ENCODE measurements at places on chromosomes 3 and 15.

DNA sequence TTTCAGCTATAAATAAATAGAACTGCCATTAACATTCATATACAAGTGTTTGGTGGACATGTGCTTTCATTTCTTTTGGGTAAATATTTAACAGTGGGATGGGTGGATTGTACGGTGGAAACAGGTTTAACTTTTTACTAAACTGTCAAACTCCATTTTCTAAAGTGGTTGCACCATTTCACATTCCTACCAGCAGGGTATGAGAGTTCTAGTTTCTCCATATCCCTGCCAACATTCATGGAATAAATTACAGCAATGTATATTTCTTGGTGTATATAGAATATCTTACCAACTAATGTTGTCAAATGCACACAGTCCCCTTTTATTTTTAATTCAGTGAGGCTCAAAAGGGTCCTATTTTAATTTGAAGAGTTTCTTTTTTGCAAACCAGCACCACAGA is 71.3 kb upstream of the CTXND1 start:
- DNase-seq: no peak

DNA sequence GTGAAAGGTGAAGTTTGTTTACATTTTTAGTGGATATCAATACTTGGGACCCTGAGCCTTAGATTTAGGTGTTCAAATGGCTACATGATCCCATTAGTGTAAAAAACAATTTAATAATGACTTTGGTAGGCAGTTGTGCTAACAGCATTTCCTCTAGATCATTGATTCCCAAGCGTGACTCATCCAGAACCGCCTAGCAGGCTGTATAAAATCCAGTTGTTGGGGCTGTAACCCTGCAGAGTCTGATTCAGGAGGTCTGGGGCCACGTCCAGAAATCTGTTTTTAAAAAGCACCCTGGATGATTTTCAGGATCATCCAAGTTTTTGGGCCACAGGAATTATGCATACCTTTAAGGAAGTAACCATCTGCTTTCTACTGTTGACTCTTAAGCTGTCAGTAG is 156.4 kb downstream of the TP63 start:
- DNase-seq: no peak

DNA sequence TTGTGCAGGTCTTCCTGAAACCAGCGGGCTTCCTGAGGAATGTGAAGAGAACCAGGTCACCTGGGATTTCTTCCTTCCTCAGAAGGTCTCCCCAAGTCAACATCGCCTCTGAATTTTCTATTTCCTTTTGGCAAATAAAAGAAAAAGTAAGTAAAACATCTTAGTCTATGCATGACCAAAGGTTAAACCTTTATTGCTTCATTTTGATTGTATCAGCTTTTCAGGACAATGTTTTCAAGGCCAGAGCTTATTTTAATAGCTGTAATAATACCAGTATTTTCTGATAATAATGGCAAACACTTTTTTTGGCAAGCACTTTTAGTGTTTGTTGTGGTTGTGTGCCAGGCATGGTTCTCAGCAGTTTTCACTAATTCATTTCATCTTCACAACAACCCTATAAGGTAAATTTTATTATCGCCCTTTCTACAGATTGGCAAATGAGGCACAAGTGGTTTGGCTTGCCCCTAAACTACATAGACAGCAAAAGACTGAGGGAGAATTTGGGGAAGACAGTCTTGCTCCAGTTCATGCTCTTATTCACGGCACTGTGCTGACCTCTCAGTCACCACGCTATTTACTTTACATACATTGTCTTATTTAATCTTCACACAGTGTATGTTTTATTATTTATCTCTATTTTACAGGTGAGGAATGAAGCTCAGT is 110.4 kb downstream of the RPL22L1 start:
- DNase-seq: no peak

DNA sequence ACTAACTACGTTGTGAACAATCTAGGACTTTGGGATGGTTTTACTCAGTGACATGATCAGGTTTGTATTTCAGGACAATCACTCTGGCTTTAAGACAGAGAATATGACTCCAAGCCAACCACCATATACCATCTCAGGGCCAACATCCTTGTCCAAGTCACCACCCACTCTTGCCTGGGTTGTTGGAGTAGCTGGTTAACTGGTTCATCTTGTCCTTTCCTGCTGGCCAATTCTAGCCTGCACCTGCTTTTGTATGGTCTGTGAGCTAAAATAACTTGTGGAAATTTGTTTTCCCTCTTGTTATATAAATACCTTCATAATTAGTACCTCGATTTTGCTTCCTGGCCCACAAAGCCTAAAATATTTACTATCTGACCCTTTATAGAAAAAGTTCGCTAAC is 306.8 kb upstream of the STT3B start:
- no peak for DNase-seq

DNA sequence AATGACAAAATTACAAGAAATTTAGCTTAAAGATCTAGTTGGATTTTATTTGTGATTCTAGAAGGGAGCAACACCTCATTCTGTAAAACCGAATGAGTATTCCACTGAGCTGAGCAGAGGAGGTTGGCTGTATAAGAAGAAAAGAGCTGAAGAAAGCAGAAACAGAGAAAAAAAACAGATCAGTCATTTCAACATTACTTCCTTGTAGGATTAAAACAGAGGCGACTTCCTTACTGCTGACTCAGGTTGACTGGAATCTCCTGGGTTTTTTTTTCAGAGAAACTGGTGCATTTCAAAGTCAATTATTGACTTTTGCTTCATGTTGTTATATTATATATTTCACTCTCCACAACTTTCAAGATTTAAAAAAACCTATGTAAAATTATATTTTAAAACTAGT is 368.1 kb upstream of the UBE2E2 start:
- no peak for DNase-seq

DNA sequence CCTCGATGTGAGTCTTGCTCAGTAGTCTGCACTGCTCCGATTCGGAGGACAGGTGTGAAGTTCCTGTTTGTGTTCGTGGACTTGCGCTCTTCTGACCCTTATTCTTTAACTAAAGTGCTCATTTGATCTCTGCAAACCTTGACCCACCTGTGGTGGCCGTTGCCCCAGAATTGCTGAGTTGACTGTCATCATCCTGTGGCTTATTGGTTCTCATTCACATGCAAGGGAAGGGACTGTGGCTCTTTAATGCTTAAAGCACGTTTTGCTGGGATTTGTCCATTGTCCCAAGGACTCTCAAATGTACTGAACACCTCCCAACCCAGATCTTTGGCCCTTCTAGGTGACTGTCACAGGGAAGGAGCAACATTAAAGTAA is 13.4 kb downstream of the SYNM start:
- no peak for DNase-seq

- DNase-seq: no peak
Observed at GRCh38 chr3:196344663-196345062, 6.5 kb upstream of the TM4SF19 start.

Measured in activated naive CD4-positive, alpha-beta T cell treated with anti-CD3 and anti-CD28 coated beads, Interleukin-2, amount 50 U/mL, for 16 hours (primary cell).